ENCODE measurements at places on chromosomes 16 and 17. TPM values are rescaled to one million over a fixed set of nuclear protein-coding genes. Genes with fewer than 3 reads are reported as not detected.

GRCh38 chr16:22184615-22184968 lies 21.5 kb upstream of the EEF2K start:
- DNase-seq, result no peak

GRCh38 chr17:2453866-2454265 lies 53.0 kb upstream of the MNT start:
- DNase-seq, result no peak

DNA sequence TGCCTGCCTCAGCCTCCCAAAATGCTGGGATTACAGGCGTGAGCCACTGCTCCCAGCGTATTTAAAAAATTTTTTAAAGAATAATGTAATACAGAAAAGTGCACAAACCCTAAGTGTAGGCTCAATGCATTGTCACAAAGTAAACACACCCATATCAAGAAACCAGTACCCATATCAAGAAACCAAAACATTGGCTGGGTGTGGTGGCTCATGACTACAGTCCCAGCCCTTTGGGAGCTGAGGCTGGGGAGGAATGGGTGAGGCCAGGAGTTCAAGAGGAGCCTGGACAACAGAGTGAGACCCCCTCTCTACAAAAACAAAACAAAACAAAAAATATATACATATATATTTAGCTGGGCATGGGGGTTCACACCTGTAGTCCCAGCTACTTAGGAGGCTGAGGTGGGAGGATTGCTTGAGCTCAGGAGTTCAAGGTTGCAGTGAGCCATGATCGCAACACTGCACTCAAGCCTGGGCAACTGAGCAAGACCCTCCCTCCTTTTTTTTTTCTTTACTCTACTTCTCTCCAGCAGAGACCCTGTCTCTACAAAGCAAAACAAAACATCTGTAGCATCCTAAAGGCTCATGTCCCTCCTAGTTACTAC lies 9.3 kb upstream of the PRR14 start:
- no peak for DNase-seq

GRCh38 chr17:35404360-35404759 lies 27.9 kb downstream of the SLFN12 start:
- DNase-seq, result no peak

DNA sequence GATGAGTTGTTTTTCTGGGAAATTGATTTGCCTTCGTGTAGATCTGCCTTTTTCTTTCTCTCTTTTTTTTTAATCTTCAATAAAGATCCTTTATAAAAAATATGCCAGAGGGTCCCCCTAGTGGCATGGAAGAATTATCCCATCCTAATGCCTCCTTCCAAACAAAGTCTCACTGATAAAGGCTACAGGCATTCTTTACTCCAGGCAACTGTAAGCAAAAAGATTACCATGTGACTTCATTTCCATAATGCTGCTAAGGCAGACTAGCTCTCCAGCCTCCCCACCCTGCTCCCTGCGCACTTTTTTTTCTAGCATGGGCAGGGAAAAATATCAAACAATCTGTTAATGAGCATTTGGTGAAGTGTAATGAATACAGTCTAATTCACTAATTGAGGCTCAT lies 220.2 kb upstream of the CDH8 start:
- DNase-seq, result no peak

DNA sequence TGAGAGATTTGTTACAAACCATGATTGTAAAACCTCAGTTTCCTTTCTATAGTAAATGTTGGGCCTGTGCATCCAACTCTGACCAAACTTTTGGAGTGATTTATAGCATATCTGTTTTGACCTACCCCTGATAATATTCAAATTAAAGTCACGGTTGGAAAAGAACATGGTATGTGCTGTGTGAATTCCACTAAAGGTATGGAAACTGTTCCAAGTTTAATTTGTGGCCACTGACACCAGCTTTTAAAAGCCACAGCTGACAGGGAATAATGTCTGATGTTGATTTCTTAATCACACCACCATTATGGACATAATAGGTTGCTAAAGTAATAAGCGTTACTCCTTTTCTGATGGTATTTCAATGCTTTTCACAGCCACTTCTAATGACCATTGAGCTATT lies 1215.9 kb downstream of the CDH8 start:
- no peak for DNase-seq

- DNase-seq, result no peak
These were observed 1.2 kb downstream of the BRIP1 start for GRCh38 chr17:61862105-61862574.

- DNase-seq, result no peak
These were observed 19.2 kb upstream of the MTSS2 start for GRCh38 chr16:70705056-70705455.

GRCh38 chr17:55770196-55770870 lies 19.5 kb downstream of the PCTP start:
- no peak for DNase-seq

DNA sequence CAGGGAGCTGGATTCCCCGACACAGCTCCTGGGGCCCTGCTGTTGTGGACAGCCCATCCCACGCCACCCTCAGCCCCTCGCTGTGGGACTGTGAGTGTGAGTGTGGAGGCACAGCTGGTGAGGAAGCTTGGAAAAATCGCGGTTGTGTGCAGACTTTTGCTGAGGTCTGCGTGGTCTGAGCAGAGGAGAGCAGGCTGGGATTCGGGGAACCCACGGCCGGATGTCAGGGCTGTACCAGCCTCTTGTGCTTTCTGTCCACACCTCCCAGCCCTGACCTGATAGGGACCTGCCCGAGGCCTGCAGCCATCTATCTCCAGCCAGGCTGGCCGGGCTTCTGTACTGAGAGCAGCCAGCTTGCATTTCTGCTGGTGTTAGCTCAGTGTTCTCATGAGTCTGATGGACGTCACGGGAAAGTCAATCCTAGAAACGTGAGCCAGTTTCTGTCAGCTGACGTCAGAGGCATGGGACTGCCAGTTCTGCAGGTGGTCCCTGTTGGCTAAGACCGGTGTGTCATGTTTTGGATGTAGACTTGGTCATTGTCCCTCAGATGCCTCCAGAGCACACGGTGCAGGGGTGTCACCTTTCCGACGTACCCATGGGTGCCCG lies 72.8 kb upstream of the ZNF750 start:
- DNase-seq, result no peak

- DNase-seq, result peak; percentile 45
These were observed 106.8 kb downstream of the CCDC182 start for GRCh38 chr17:57638284-57638683.

DNA sequence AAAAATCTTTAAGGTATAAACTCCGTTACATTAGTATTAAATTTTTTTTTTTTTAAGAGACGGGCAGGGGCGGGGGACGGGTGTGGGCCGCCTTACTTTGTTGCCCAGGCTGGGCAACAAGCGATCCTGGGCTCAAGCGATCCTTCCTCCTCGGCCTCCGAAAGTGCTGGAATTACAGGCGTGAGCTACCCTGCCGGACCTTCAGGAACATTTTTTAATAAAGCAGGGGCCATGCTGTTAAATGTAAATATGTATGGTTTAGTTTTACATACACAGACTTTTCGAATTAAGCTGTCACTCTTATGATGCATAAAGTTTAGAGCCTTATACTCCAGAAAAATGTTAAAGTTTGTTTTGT lies 2.4 kb downstream of the PPM1D start:
- no peak for DNase-seq

GRCh38 chr16:2838928-2839327 lies 8.8 kb downstream of the ZG16B start:
- DNase-seq, result peak; percentile 66

DNA sequence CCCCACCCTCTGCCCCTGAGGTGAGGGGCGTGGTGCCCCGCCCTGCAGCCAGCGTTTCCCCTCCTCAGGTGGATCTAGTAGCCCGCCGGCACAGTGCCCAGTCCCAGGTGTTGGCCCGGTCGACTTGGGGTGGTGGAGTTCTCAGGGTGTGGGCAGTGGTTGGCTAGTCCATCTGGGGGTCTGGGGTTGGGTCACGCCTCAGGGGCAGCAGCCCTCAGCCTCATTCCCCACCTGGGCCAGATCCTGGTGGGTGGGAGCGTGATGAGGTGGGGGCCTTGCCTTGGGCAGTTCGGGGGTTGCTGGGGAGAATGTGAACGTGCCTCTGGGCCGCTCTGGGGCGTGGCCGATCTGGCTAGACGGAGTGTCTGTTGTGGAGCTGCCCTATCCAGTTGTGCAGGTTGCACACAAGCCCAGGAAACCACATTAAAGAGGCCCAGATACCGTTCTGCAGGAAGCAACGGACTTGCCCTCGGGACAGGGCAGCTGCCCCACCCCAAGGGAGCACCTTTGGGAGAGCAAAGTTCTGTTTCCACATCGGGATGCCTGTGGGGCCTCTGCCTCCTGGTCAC lies 32.0 kb downstream of the GSE1 start:
- DNase-seq, result no peak

- DNase-seq, result peak; percentile 92
These were observed 4.5 kb downstream of the CCR7 start for GRCh38 chr17:40560592-40561293.

GRCh38 chr16:55029509-55029908 lies 98.8 kb downstream of the IRX5 start:
- no peak for DNase-seq

DNA sequence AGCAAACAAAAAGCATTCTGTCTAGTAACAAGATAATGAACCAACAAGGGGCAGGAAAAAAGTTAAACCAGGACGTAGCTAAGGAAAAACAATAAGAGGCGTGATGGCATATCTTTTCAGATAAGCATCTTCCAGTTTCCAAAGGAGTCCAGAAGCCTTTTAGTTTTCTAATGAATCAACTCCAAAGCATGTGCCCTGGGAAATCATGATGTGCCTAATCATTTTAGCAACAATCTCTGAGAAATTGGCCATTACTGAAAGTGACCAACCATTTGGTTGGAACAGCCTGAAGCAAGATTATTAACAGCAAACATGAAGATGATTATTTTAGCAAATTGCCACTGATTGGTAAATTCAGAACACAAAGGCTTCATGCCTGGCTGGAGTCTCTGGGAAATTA lies 440.9 kb upstream of the MAF start:
- DNase-seq, result no peak

DNA sequence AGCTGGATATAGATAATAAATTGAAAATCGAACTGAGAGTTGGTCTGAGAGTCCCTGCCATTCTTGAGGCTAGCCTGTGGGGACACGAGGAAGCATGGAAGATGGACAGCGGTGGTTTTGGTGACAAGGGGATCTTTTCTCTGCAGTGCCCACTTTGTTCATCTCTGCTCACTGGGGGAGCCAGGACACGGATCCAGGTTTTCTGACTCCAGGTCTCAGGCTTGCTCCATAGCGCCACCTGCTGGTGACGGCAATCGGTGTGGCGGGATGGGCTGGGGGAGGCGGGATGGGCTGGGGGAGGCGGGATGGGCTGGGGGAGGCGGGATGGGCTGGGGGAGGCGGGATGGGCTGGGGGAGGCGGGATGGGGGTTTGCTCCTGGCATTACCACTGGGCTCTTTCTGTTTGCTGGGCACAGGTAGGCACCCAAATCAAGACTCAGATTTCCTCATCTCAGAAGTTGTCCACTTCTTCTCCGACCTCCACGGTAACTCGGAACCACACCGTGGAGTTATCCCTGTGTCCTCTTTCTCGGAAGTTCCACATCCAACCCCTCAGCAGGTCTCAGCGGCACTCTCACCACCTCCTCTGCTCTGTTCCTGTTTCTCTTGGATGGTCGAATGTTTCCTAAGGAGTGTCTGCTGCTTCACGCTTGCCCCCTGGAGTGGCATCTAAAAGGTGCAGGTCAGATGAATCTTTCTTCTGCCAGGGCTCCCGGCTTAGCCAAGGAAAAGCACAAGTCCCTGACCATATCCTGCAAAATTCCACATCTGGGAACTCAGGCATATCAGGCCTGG lies 142.4 kb downstream of the CYLD start:
- DNase-seq, result no peak

GRCh38 chr16:4987250-4987579 lies 29.1 kb downstream of the SEC14L5 start:
- DNase-seq, result no peak

DNA sequence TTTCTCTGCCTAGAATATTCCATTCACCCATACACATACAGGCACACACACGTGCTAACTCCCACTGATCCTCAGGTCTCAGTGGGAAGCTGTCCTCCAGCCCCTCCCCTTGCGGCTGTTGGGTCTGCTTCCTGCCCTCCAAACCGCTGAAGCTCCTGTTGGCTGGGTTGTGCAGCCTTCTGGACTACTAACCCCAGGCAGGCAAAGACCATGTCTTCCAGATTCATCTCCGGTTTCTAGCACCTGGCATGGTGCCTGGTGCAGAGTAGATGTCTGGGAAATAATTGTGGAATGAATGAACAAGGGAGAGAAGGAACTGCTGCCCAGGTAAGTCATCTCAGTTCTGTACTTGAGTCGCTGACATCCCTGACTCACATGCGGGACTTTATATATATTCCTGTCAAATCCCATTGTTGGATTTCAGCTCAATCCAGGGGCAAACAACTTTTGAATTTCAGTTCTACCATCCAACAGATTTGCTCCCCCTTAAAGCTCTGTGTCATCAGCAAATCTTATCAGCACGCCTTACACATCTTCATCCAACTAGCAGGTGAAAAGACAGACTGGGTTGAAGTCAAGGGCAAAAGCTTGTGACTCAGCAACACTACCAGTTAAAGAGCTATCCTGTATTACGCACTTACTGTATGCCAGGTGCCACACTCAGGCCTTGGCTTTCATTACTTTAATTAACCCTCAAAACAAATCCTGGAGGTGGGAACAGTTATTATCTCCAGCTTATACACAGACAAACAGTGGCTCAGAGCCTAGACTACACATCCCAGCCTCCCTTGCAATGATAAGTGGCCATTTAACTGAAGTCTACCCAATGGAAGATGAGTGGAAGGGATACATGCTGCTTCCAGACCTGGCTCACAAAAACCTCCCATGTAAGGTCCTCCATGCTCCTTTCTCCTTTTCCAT lies 51.1 kb downstream of the SRCIN1 start:
- DNase-seq, result no peak

DNA sequence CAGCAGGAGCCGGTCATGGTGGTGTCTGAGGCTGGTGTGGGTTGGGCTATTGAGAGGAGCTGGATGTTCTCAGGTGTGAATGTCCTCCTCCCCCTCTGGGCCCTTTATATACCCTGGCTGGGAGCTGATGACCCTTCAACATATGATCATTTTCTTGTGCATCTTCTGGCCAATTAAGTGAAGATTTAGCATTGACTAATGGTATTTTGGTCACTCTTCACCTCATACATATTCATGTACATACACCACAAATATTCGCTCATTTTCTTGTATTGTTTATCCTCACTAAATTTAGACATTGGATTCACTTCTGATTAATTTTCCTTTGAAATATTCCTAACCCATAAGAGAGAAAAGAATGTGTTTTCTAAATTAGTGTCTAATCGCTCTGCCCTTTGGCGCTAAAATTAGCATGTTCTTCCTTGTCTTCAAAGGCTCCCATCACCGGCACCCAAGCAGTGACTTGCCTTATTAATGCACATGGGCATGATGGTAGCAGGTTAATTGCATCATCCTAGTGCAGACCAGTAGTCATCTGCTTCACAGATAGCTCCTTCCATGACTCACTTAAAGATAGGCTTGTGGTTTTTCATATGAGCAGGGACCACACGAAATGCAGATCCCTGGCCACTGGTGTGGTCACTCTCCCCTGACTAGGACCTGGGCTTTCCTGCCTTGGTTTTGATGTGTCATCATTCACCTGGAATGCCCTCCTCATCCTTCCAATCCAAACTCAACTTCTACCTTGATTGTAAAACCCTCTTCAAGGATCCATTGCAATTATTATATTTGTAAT lies at the start of gene KRTAP2-4:
TSS of gene KRTAP2-4 (minus strand) at position 51 of the 796 bp plus-strand sequence. CDS start at position 17, 34 bp downstream.
- DNase-seq, result no peak

The CENPN gene
- 27.9 TPM for total RNA-seq

The SPPL2C gene
- total RNA-seq, result not detected

The MEFV gene
- 0.31 TPM for total RNA-seq

The TPSAB1 gene
- total RNA-seq, result 6.6 TPM

The CNGB1 gene
- total RNA-seq, result not detected

The MPV17L gene
- total RNA-seq, result 0.38 TPM

The RHBDF1 gene
- 0.84 TPM for total RNA-seq

The USP43 gene
- total RNA-seq, result 0.59 TPM

The COX6A2 gene
- not detected for total RNA-seq

The KRTAP16-1 gene
- total RNA-seq, result not detected

The GLTPD2 gene
- not detected for total RNA-seq

The MMD gene
- total RNA-seq, result 26.1 TPM
